ENCODE measurements at places on chromosomes 5 and 9.
A peak's percentile ranks its signal among the peaks of the same experiment; 100 is the strongest.

GRCh38 chr9:119020284-119020683 lies 349.0 kb downstream of the BRINP1 start:
- DNase-seq: no peak

- DNase-seq: peak; percentile 48
Measured at GRCh38 chr9:133148199-133149129, 15.2 kb downstream of the GBGT1 start.

- no peak for DNase-seq
Measured at GRCh38 chr9:127253446-127253845, 11.1 kb upstream of the GARNL3 start.

- DNase-seq: no peak
Measured at GRCh38 chr5:37448941-37449340, 69.8 kb downstream of the WDR70 start.

DNA sequence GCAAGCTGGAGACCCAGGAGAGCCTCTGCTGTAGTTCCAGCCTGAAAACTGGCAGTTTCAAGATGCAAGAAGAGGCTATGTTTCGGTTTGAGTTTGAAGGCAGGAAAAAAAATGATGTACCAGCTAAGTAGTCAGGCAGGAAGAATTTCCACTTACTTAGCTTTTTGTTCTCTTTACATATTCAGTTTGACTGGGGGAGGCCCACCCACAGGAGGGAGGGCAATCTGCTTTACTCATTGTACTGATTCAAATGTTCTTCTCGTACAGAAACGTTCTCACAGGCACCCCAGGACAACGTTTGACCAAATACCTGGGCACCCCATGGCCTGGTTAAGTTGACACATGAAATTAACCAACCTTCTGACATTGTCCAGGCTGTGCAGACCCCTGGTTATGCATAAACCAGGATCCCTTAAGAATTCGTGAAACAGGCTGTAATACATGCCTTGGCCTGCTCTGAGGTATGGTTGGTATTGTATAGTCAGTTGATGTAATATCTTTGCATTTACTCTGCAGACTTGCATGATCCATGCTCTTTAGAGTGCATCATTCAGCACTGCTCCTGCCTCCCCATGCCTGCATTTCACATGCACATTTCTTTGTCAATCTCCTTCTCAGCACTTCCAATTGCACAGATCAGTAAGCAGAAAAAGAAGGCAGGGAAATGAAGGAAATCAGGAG lies 687.1 kb downstream of the TAF11L14 start:
- no peak for DNase-seq

- no peak for DNase-seq
Measured at GRCh38 chr9:83006378-83006777, 56.6 kb downstream of the RASEF start.

GRCh38 chr5:10059980-10060379 lies 189.7 kb downstream of the ATPSCKMT start:
- no peak for DNase-seq

DNA sequence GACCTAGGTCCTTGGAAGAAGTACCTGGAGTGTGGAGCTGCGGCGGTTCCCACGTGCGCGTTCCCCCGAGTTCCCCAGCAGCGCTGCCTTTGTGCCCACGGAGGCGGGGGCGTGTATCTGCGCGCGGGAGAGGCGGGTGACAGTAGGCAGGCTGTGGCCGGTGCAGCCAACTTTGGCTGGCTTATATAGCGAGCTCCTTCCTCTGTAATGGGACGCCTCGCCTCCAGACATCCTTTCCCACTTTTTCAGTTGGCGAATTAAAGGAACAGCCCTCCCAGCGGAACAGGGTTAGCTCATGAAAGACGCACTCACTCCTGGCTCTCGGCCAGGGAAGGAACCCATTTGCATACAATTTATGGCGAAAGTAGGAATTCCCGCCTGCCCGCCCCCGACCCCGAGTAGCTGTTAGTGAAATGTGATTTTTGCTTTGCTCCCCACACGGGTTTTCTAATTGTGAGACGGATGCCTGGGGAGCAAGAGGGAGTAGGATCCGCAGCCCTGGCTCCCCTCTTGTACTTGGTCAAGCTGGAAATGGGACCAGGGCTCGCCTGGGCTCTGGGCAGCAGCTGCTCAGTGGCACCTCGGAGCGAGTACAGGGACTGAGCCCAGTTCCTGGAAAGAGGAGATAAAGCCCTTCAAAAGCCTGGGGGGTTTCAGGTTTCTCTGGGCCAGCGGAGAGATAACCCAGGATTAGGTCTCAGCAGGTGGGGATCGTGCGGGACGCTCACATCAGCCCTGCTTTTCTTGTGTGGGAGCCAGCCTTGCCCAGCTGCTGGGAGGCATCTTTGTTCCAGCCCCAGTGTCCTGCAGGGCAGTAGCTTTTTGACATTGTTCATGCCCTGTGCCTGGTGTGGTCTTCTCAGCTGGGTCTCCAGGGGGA lies at the start of gene TNC:
Gene TNC, minus strand, starts transcription at position 159 of the 880 bp plus-strand sequence. CDS start 27,139 bp downstream, outside the sequence.
- no peak for DNase-seq

DNA sequence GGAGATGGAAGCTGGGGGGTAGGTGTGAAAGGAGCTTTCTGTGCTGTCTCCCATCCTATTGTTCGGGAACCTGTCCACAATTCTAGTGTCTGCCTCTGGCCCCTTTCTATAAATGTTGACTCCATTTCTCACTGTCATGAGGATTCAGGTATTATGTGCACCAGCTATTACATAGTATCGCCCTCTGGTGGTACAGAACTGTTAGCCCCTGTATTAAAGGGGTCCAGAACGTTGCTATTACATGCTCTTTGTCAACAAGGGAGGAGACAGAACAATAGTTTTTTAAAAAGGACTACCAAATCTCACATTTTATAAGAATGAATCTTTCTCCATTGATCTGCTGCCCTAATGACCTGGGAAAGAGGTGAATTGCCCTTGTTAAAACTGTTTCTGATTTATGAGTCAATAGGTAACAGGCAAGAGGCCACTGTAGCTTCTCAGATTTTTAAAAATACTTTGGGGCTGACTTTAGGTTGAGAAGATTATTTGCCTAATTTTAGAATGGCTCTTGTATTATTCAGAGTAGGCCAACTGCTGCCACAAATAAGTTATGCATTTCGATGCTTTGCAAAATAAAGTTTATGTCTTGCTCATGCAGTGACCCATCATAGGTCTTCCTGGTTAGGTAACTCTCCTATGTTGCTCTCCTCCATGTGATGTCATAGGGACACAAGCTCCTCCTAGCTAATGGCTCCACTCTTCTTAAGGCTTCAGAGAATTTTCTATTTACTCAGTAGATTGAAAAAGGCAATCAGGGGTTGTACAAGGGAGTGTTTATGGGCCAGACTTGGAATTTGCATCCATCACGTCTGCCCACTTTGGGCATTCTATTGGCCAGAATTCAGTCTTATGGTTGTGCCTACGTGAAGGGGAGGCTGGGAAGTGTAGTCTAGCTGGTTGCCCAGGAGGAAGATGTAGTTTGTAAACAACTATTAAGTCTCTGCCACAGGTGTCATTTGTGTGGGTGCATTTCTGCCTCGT lies 20.8 kb downstream of the DCANP1 start:
- peak; percentile 43 for DNase-seq

GRCh38 chr9:108691614-108692013 lies 164.2 kb downstream of the ACTL7B start:
- no peak for DNase-seq

DNA sequence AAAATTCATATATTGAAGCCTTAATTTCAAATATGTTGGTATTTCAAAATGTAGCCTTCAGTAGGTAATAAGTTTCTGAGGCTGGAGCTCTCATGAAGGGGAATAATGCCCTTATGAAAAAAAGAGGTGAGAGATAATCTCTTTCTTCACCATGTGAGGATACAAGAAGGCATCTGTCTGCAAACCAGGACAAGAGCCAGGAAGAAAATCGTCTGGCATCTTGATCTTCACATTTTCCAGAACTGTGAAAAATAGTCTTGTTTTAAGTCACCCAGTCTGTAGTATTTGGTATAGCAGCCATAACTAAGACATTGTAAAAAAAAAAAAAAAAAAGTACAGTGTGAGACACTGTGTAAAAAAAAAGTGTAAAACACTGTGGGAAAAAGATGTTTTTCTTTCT lies 768.9 kb downstream of the TAF11L14 start:
- no peak for DNase-seq

DNA sequence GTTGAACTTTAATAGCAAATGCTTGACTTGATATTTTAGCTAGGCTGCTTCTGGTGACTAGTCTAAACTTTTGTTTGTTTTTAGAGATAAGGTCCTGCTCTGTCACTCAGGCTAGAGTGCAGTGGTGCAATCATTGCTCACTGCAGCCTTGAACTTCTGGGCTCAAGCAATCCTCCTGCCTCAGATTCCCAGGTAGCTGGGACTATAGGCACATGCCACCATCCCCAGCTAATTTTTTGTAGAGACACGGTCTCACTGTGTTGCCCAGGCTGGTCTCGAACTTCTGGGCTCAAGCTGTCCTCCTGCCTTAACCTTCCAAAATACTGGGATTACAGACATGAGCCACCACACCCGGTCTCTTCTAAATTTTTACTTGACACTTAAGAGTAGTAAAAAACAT lies 20.7 kb downstream of the CDC37L1 start:
- DNase-seq: no peak

DNA sequence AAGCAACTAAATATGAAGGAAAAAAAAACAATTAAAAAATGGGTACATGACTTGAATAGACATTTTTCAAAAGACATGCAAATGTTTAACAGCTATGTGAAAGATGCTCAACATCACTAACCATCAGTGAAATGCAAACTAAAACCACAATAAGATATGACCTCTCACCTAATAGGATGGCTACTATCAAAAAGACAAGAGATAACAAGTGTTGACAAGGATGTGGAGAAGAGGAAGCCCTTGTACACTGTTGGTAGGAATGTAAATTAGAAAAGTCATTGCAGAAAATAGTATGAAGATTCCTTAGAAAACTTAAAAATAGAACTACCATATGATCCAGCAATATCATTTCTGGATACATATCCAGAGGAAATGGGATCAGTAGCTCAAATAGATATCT lies 324.7 kb upstream of the TLE4 start:
- DNase-seq: no peak

GRCh38 chr9:78542491-78543181 lies 245.7 kb downstream of the PSAT1 start:
- DNase-seq: no peak
